ENCODE measurements at places on chromosomes 7 and 10. TPM values are rescaled to one million over a fixed set of nuclear protein-coding genes. Genes with fewer than 3 reads are reported as not detected.

Gene VAX1
- not detected for total RNA-seq

Gene SPDYE11
- not detected for total RNA-seq

Gene TAS2R5
- total RNA-seq = 0.57 TPM

Gene PRSS37
- total RNA-seq = not detected

Gene ADCK2
- 23.5 TPM for total RNA-seq

Gene ADAM12
- 23.6 TPM for total RNA-seq

Gene PIK3CG
- total RNA-seq = 0.09 TPM

Gene ACSM6
- total RNA-seq = not detected

Gene OR2A1
- total RNA-seq = not detected

Gene TMEM139
- total RNA-seq = not detected

Gene AZGP1
- 0.09 TPM for total RNA-seq

Gene VSTM4
- total RNA-seq = 9.1 TPM

Gene CYP3A4
- total RNA-seq = not detected

Gene GRID2IP
- not detected for total RNA-seq

Gene CCL26
- total RNA-seq = 4.8 TPM

Gene SCIN
- 0.43 TPM for total RNA-seq

Gene TRUB1
- total RNA-seq = 26.8 TPM

Gene ZNF716
- under 0.01 TPM for total RNA-seq

Gene AGR3
- not detected for total RNA-seq
